HFFc6 (cell line): ENCODE measurements at places on chromosomes 1 and 21. TPM values are rescaled to one million over a fixed set of nuclear protein-coding genes. Genes with fewer than 3 reads are reported as not detected.

GRCh38 chr1:65056234-65056633, 89.9 kb upstream of the JAK1 start:
- no peak for DNase-seq

DNA sequence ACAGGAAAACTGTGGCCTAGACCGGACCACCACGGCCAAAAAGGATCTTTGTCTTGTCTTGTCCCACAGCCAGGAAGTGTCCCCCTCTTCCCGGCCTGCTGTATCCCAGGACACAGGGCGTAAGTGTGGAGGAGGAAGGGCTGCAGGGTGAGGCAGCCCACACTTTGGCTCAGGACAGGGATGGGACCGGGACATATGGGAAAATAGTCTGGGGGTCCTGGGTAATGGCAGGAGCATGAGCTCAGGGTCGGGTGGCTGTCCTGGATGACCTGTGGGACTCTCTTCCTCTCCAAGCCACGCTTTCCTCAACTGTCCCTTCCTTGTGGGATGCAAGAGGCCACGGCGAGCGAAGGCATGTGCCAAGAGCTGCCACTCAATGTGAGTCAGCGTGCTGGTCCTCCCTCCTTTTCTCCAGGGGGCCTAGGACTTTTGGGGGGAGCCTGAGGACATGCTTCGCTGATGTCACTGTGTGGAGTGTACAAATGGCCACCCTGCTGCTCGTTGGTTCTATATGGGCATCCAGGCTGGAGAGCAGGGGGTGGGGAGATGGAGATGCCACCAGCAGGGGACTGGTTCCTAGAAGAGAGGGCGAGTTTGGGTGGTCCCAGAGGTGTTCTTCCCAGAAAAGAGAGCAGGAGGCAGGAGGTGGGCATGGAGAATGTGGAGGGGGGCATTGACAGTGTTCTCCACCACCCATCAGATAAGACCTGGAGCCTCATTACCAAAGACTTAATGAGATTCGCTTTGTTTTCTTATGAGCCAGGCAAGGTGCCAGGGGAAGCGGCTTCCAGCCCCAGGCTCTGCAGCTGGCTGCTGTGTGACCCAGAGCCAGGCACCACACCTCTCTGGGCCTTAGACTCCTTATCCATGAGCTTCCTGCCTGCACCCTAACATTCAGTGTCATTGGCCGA, 11.5 kb upstream of the PADI1 start:
- no peak for DNase-seq

GRCh38 chr1:205972491-205973168, 29.4 kb upstream of the SLC26A9 start:
- no peak for DNase-seq

The PRPF38B gene
- 19.0 to 24.2 TPM (median 23.9 TPM) in 3 replicates for total RNA-seq

- no peak for DNase-seq
Observed at GRCh38 chr1:82317671-82318070, 516.9 kb downstream of the ADGRL2 start.
